ENCODE measurements at places on chromosomes 4 and X. TPM values are rescaled to one million over a fixed set of nuclear protein-coding genes. Genes with fewer than 3 reads are reported as not detected.

Gene GPR173
- 5.8 TPM for total RNA-seq

Gene MAGEA12
- total RNA-seq: not detected

- no peak overlapping the region for H3K4me3 ChIP-seq
- no peak overlapping the region for H3K27ac ChIP-seq
- no peak for DNase-seq
- no peaks in the 10 kb centered on the region for H3K36me3 ChIP-seq
- H3K4me1 ChIP-seq: no peaks in the 10 kb centered on the region
- no peaks in the 10 kb centered on the region for H3K27me3 ChIP-seq
These were observed 16.0 kb downstream of the NBDY start for GRCh38 chrX:56744996-56745395.

DNA sequence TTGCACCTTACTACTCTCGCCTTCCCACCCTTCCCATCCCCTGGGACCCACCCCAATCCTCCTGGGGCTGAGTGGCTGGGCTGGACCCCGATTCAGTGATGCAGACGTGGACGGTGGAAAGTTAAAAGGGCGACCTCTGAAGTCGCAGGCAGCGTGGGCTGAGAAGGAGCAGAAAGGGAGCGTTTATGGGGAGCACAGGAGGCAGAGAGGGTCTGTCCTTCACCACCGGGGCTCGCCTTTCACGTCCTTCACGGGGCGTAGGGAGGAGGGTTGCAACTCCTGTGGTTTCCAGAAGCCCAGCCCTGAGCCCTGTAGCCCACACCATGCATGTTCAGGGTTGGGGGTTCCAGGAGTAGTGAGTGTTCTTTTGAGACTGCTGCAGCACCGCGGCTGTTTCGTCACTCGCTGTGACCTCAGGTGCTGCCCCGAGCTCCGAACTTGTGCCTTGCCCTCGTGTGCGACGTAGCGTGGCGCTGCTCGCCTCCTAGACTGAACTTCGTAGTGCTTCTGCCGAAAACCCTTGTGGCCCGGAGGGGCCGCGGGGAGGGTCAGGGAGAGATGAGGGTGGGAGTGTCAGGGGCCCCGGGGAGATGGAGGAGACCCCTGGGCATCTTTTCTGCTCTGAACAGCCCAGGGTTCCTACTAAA, 1.6 kb downstream of the NHS start:
- peak overlapping the region; percentile 45 for H3K4me3 ChIP-seq
- H3K27ac ChIP-seq: no peak overlapping the region
- H3K36me3 ChIP-seq: no peaks in the 10 kb centered on the region

DNA sequence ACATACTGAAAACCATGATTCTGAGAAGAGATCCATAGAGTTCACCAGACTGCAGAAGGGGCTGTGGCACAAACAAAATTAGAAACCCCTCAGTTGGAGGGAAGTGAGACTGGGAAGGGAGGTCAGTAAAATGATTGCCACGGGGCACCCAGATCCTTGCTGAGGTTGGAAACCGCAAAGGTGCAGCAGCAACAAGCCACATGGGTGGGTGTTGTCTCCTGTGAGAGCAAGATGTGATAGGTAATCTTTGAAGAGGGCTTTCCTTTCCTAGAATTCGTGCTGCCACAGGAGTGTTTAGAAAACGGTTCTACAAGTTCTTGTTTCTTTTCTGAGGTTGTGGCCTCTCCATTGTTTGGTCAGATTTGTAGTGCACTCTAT, 85.5 kb downstream of the NFKB1 start:
- H3K27ac ChIP-seq: no peak overlapping the region
- no peaks in the 10 kb centered on the region for H3K27me3 ChIP-seq
- no peaks in the 10 kb centered on the region for H3K36me3 ChIP-seq
- no peak overlapping the region for H3K4me3 ChIP-seq

- no peaks in the 10 kb centered on the region for H3K36me3 ChIP-seq
- no peaks in the 10 kb centered on the region for H3K27me3 ChIP-seq
- H3K4me3 ChIP-seq: no peak overlapping the region
- no peak overlapping the region for H3K27ac ChIP-seq
These were observed 228.8 kb downstream of the SPCS3 start for GRCh38 chr4:176548571-176548970.
